H4 (cell line): ENCODE measurements at places on chromosomes 3 and 15. TPM values are rescaled to one million over a fixed set of nuclear protein-coding genes. Genes with fewer than 3 reads are reported as not detected.
A peak's percentile ranks its signal among the peaks of the same experiment; 100 is the strongest.

DNA sequence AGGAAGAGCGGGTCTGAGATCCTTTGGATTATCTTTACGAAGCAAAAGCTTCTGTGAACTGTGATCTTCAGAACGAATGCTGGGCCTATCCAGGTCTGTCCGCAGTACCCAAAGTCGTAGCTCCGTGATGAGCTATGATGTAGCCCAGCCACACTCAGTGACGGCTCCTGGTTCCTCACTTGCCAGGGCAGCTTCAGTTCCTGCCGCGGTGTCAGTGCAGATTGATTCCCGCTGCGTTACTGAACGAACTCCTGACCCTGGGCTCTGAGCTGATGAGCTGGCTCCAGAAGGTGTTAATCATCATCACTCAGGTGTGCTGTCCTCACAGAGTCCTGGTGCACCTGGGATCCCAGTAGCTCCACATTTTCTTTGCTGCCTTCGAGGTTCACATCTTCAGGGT lies 45.0 kb downstream of the TMEM44 start:
- no peak for DNase-seq

GRCh38 chr3:16026753-16027152 lies 147.7 kb upstream of the GALNT15 start:
- peak; percentile 10 for DNase-seq

DNA sequence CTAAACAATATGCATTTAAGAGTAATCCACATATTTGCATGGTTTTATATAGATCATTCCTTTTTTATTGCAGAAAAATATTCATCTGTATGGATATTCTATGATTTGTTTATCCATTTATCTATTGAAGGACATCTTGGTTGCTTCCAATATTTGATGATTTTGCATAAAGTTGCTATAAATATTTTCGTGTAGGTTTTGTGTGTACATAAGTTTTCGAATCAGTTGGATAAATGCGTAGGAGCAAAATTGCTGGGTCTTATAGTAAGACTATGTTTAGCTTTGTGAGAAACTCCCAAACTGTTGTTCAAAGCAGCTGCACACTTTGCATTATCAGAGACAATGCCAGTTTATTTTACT lies 971.2 kb downstream of the DIPK2A start:
- no peak for DNase-seq

DNA sequence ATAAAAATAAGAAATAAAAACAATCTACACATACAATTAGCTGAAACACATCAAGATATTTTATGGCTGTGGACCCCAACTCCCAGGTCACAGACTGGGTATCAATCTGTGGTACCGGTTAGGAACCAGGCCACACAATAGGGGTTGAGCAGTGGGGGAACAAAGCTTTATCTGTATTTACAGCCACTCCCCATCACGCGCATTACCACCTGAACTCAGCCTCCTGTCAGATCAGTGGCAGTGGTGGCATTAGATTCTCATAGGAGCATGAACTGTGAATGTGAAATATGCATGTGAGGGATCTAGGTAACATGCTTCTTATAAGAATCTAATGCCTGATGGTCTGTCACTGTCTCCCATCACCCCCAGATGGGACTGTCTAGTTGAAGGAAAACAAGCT lies 17.7 kb upstream of the DNAJC19 start:
- no peak for DNase-seq

- no peak for DNase-seq
Observed at GRCh38 chr3:72892870-72893269, 5.0 kb downstream of the GXYLT2 start.

GRCh38 chr3:57963811-57964346 lies 44.3 kb upstream of the FLNB start:
- DNase-seq: no peak

DNA sequence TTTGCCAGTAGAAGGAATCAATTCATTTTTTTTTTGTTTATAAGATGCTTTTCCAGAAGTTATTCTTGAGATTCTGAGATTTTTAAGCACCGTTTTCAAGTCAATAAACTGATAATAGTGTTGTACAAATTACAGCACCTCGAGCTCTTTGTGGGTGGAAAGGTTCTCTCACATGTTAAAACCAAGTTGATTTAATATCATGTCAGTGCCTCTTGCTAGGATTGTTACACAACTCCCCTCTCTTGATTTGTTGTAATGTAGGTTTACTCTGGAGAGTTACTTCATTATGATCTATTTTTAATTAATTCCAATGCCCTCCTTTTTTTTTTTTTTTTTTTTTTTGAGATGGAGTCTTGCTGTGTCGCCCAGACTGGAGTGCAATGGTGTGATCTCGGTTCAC lies 25.8 kb upstream of the UBXN7 start:
- no peak for DNase-seq

DNA sequence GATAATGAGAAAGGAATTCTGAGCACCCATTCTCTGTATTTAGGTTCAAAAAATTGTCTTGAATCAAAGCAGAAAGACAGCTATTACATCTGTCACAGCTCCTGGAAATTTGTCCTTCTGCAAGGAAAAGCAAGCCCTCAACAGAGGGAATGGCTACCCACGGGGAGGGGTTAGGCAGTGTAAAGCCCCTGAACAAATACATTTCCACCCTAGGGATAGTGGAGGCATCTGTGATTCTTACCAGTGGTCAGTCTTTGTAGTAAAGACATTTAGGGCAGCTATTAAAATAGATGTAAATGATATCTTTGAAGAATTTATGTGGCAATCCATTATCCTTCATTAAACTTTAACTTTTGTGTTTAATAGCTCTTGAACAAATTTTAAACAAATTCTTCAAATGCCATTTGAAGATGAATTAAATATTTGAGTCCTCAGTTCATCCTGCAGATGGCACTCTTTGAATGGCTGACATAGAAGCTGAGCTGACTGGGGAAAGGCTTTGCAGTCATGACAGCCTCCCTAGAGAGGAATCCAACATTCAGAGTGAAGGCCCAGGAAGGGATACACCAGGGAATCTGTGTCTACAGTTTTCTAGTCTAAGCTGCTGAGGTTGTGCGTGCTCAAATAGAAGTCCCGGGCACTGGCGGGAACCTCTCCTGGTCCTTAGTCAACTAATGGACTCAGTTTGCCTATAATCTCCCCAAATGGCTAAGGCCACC lies 359.7 kb upstream of the ROPN1 start:
- peak; percentile 56 for DNase-seq

DNA sequence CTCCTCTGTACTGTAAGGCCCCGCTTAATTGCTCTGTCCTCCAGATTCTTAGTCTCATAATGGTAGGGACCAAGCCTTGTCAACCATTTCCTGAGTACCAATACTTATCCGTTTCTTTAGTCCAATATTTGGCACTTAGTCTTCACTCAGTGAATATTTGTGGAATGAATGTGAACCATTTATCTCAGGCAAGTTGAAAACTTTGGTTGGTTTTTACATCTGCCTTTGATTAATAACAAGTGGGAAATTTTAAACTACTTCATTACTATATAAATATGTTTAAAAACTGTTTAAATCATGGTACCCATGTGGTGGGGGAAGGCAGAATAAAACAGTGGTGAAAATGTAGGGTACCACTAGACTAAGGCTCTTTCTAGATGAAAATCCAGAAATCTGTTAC lies 15.2 kb downstream of the CA12 start:
- no peak for DNase-seq

DNA sequence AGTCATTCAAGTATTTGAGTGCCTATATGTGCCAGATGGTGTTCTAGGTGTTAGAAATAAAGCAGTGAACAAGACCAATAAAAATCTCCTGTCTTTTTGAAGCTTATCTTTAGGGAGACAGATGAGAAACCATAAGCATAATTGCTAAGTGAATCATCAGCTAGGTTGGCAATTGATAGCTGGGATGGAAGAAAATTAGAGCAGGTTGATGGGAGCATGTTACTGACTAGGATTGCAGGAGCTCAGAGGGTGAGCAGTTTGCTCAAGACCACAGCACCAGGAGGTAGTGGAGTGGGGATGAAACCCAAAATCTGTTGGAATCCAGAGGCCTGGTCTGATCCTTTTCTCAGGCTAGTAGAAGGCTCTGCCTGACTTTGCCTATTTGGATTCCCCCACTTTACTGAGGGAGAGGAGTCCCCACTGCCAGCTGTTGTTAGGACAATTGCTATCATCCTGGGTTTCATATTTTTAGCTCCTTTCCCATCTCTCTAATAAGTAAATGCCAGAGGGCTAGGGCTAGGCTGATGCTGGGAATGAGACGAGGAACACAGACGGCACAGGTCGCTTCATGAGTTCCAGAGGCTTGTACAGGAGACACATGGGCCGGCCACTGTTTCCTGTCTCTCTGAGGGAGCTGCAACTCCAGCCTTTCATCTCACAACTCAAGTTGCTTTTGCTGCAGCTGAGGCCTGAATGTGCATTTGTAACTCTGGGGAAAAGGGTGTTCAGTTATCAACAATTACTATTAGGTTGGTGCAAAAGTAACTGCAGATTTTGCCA lies 102.9 kb downstream of the CACNA1D start:
- no peak for DNase-seq

GRCh38 chr3:97934980-97935695 lies 37.1 kb downstream of the RIOX2 start:
- no peak for DNase-seq

DNA sequence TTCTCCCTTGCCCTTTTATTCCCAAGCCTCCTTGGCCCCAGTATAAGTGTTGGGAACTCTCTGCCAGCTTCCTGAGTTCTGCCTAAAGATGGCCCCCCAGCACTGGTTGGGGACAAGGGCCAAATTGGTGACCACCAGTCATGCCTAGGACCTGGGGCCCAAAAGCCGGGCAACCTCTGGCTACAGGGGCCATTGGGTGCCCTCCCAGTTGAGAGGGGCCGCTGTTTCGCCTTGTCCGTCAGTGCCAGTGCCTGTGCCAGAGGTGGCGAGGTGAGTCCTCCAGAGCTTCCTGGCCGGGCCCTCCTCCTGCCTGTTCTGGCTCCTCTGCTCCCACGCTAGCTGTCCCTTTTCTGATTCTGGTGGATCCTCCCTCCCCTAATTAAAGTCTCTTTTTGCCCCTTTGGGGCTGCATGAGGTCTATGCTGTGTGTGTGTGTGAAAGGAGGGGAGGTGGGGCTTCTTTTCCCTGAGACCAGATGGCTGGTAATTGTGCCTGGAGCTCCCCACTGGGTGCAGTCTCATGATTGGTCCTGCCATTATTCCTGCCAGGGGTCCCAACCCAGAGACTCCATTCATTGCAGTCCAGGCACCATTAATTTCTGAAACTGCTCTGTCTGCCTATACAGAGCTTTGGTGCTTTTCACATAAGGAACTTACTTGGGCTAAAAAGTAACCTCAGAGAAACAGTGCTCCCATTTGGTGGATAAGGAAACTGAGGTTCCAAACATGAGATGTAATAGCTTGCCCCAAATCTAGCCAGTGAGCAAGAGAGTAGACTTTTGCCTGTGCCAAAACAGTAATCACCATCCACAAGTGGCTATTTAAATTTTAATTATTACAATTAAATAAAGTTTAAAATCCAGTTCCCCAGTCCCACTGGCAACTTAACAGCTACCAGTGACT lies 3.1 kb upstream of the TTLL3 start:
- no peak for DNase-seq

DNA sequence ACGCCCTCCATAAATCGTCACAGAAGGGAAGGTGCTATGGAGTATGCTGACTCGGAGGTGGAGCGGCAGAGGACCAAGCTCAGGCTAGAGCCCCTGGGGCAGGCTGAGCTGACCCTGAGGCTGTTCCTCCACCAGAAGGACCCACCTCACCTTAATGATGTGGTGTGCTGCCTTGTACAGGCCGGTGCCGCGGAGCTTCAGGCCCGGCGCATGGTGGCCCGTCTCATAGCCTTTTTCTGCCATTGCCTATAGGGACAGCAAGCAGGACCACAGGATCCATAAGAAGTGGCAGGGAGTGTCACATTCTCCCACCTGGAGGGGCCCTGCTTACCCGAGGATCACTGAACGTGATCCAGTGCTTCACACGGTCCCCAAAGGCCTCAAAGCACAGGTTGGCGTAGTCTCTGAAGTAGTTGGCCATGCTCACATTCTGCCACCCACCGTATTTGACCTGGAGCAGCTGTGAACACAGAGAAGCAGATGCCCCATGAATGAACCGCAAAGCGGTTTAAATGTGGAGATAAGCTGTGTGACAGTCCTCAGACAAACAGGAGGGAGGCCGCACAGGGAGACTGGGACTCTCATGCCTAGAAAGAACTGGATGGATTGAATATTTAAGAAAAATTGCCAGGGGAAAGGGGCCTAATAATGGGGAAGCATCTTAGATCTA lies 4.8 kb downstream of the LCTL start:
- DNase-seq: no peak

DNA sequence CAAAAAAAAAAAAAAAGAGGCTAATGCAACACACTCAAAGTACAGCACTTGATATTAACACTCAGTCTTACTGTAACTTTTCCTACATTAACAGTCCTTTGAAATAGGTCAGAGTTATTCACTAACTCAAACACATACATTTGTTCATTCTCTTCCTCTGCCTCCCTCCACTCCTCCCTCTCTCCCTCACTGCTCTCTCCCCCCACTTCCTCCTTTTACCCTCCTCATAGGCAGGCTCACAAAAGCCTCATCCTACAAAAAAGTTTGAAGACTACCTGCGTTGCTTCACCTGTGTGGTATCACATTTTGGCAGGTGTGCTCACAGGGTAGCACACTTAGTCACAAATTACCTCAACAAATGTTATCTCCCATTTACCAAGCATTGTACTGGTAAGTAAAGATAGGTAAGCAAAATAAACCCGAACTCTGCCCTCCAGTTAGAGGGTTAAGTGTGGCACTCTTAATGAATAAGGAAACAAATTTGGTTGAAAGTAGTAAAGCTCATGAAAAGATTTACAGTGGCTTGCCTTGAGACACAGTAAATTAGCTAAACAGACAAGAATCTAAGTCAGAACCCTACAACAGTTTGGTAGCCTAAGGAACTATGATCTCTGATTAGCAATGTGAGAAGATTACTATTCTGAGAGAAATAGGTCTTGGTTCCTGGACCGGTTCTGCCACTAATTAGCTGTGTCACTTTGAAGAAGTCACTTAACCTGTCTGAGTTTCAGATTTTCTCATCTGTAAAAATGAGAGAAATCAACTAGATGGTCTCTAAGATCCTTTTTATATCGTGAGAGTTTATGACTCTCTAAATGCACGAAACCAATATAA lies 151.0 kb upstream of the MLF1 start:
- no peak for DNase-seq

DNA sequence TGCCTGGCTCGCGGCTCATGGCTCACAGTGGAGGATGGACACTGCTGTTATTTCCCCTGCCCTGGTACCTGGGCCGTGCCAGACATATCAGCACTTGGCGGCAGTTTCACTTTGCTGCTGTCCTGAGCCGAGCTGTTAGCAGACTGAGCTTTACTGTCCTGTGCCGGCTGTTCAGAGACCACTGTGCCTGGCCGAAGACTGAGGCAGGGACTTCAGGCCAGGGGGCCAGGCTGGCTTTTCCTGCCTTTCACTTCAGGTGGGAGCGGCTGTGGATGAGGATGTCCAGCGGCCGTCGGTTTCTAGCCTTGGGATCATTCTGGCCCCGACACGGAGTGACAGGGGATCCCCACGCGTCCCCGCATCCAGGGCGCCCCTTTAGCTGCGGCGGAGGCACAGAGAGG lies 1.1 kb downstream of the ATP10A start:
- DNase-seq: no peak

The PRR20G gene
- not detected in 2 replicates for total RNA-seq

The ASB14 gene
- not detected in 2 replicates for total RNA-seq

The UROC1 gene
- total RNA-seq: not detected in 2 replicates

The PLA2G4B gene
- 0.62 TPM in 1 of 2 replicates, not detected in the other for total RNA-seq

The CA12 gene
- 24.2 and 27.4 TPM in 2 replicates for total RNA-seq

The PPP1R14D gene
- total RNA-seq: not detected in 2 replicates

The TP63 gene
- total RNA-seq: 1.5 and 1.7 TPM in 2 replicates
